Upper lobe of right lung (tissue), 1 donor: ENCODE measurements at places on chromosomes 1 and 21. TPM values are rescaled to one million over a fixed set of nuclear protein-coding genes. Genes with fewer than 3 reads are reported as not detected.

DNA sequence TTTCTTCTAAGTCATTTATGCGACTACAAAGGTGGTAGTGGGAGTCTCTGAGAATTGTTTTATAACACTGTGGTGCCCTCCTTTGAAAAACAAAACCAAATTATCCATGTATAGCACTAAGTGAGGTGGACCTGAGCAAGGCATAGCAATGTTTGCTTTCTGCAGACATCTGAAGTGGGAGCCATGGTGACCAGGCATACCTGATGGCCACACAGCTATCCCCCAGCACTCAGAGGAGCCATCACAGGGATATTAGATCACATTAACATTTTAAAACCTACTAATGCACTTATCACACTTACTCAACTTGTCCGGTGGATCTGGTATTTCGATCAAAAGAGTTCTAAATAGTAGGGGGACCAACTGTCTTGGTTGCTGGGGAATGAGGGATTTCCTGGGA is 24.8 kb upstream of the AVPR1B start:
- no peaks in the 10 kb centered on the region for H3K36me3 ChIP-seq
- DNase-seq = no peak
- no peak overlapping the region for H3K4me3 ChIP-seq
- H3K27me3 ChIP-seq = no peaks in the 10 kb centered on the region

DNA sequence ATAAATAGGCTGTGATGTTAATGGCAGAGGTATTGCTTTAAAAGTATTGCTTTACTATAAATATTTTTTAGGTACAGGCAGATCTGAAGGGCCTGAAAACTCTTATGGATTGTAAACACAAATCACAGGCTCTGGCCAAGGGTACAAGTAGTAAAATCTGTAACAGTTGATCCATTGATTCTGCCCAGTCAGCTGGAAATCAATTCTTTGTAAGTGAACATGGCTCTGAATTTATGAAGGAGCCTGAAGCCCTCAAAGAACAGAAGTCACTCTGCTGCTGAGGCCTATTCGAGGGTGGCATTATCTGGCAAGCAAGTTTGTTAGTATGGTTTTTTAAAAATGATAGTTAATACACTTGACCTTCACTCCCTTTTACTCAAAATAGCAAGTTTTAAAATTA is 834.0 kb upstream of the TMPRSS15 start:
- H3K4me1 ChIP-seq = no peaks in the 10 kb centered on the region
- no peaks in the 10 kb centered on the region for H3K27me3 ChIP-seq

DNA sequence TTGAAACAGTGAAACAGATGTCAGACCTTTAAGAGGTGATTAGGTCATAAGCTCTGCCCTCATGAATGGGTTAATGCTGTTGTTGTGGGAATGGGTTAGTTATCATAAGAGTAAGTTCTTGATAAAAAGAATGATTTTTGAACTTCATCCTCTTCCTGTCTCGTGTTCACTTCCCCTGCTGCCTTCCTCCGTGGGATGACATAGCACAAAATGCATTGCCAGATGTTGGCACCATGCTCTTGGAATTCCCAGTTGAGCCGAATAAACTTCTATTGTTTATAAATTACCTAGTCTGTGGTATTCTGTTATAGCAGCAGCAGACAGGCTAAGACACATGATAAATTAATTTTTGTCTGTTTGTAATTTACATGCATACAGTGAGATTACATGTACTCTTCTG is 112.0 kb upstream of the LRRC7 start:
- no peak overlapping the region for H3K4me3 ChIP-seq
- no peaks in the 10 kb centered on the region for H3K4me1 ChIP-seq
- no peaks in the 10 kb centered on the region for H3K27me3 ChIP-seq
- no peak for DNase-seq

- H3K4me1 ChIP-seq = peaks cover 5% of the 10 kb centered on the region
- H3K36me3 ChIP-seq = no peaks in the 10 kb centered on the region
- no peaks in the 10 kb centered on the region for H3K27me3 ChIP-seq
- H3K4me3 ChIP-seq = no peak overlapping the region
- no peak for DNase-seq
Measured at GRCh38 chr1:48019714-48020315, 22.6 kb upstream of the TRABD2B start.

GRCh38 chr21:15826147-15826780 is 96.5 kb downstream of the USP25 start:
- H3K4me3 ChIP-seq = no peak overlapping the region
- H3K36me3 ChIP-seq = peaks cover 37% of the 10 kb centered on the region
- DNase-seq = no peak
- H3K27ac ChIP-seq = no peak overlapping the region
- H3K27me3 ChIP-seq = no peaks in the 10 kb centered on the region

- no peak for DNase-seq
- H3K4me3 ChIP-seq = no peak overlapping the region
- no peaks in the 10 kb centered on the region for H3K27me3 ChIP-seq
- H3K36me3 ChIP-seq = no peaks in the 10 kb centered on the region
- no peak overlapping the region for H3K27ac ChIP-seq
Measured at GRCh38 chr1:157639800-157640199, 41.9 kb upstream of the FCRL4 start.

DNA sequence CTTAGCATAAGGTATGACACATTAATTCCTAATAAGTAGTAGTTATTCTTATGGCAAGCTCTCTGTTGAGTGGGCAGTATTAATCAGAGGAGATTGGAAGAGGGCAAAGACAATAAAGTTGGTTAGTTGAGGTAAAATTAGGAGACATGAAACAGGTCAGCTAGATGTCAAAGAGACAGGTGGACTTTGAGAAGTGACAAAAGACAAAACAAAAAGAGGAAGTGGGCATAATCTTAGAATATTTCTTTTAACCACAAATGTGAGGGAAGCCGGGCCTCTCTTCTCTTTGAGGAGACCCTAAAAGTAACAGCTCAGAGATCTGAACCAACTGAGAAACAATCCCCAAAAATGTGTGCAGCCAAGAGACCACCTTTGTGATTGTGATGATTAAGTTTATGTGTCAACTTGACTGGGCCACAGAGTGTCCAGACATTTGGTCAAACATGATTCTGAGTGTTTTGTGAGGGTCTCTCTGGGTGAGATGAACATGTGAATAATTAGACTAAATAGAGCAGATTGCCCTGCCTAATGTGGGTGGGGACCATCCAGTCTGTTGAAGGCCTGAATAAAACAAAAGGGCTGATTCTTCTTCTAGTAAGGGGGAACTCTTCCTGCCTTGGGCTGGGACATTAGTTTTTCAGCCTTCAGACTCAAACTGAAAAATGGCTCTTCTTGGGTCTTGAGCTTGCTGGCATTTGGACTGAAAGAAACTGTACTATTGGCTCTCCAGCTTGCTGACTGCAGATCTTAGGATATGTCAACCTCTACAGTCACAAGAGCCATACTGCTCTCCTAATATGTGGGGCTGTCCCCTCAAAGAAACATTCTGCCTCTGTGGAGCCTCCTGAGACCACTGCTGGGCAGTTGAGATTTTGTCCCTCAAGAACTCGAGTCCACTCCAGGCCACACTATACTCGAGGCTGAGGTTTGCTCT is 40.0 kb downstream of the FCRL5 start:
- no peak for DNase-seq
- no peaks in the 10 kb centered on the region for H3K27me3 ChIP-seq
- H3K4me3 ChIP-seq = no peak overlapping the region

DNA sequence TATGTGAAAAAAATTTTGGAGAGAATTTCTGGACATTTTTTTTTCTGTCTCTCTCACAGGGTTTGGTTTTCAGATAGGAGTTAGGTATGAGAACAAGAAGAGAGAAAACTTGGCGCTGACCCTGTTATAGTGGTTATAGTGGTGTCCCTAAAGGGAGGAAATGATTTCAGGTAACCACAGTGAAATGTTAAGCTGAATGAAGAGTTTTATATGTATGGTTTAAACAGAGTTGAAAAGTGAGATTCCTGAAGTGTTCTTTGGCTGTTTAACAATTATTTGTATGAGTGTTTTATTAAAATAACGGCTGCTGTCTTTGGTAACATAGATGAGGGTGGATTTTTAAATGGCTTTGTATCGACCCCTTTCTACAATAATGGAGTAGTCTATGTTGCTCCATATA is 6.3 kb downstream of the RBM15 start:
- peaks cover 55% of the 10 kb centered on the region for H3K36me3 ChIP-seq
- H3K27me3 ChIP-seq = no peaks in the 10 kb centered on the region
- H3K4me1 ChIP-seq = peaks cover 83% of the 10 kb centered on the region
- H3K27ac ChIP-seq = no peak overlapping the region

DNA sequence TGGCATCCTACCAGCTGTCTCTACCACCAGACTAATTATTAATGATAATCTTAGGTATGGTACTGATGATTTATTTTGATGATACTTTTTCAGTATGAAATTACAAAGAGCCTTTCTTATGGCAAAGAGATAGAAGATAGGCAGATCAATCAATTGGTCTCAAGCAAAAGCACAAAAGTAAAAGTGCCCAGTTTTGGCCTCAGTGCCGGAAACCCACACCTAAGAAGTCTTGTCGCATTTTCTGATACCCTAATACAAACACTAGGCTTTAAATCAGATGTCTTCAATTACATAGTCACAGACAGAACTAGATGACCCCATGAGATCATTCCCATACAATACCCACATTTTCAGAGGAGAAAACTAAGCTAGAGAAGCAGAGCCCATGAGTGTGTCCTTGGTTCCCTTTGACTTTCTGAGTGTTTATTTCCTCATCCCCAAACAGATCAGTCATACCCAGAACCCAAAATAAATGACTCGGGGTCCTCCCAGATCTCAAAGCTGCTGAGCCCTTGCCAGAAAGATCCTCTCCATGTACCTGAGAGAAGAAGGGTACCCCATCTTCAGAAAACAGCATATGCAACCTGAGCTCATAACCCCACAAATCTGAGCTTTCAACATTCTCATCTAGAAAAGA is 7.7 kb downstream of the ITPKB start:
- peaks cover 17% of the 10 kb centered on the region for H3K36me3 ChIP-seq
- H3K4me1 ChIP-seq = peaks cover 47% of the 10 kb centered on the region
- H3K27ac ChIP-seq = peak overlapping the region; percentile 20
- H3K4me3 ChIP-seq = no peak overlapping the region
- no peaks in the 10 kb centered on the region for H3K27me3 ChIP-seq

- H3K4me1 ChIP-seq = peaks cover 6% of the 10 kb centered on the region
- no peaks in the 10 kb centered on the region for H3K36me3 ChIP-seq
- no peak for DNase-seq
- no peaks in the 10 kb centered on the region for H3K27me3 ChIP-seq
- H3K27ac ChIP-seq = no peak overlapping the region
Measured at GRCh38 chr21:26795412-26795805, 49.8 kb downstream of the ADAMTS1 start.

- no peaks in the 10 kb centered on the region for H3K27me3 ChIP-seq
- H3K36me3 ChIP-seq = no peaks in the 10 kb centered on the region
- H3K4me1 ChIP-seq = peaks cover 20% of the 10 kb centered on the region
- DNase-seq = peak; percentile 68
Measured at GRCh38 chr1:25616987-25617624, 515 bp downstream of the MAN1C1 start.

DNA sequence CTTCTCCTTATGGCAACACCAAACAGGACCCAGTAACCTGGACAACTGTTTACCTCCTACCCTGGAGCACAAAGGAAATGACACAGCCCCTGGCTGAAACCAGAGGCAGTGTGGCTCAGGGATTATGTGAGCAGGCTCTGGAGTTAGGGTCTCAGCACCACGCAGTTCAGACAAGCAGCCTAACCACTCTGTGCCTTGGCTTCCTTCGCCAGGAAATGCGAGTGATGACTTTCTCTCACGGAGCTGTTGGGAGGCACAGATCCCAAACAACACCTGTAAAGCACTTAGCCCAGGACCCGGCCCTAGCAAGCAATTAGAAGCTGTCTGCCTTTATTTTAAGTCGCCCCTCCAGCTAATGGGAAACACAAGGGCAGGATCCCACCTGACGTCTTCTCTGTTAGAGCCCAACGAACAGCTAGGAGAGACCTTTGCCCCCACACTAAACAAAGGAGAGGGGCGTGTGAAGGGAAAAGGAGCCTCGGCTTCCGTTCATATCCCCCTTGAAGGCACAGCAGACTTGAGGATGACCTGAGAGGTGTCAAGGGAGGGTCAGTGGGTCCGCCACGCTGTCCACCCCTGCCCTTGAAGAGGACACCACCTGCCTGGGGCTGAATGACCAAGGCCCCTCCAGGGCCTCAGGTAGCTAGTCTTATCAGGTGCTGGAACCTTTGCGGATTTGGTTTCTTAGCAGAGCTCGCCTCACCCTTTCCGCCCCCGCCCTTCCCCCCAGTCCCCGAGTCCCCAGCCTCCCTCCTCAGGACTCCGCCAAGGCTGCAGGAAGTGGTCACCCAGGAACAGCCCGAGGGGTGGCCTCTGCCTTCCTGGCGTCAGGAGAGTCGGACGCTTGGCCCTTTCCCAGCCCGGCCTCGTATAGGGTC is 860 bp downstream of the TMEM63A start:
- peak overlapping the region; percentile 95 for H3K27ac ChIP-seq
- H3K4me3 ChIP-seq = peak overlapping the region; percentile 99
- no peaks in the 10 kb centered on the region for H3K27me3 ChIP-seq
- H3K4me1 ChIP-seq = peaks cover 45% of the 10 kb centered on the region

- H3K36me3 ChIP-seq = peaks cover 90% of the 10 kb centered on the region
- H3K4me1 ChIP-seq = no peaks in the 10 kb centered on the region
- no peak overlapping the region for H3K27ac ChIP-seq
- no peak for DNase-seq
- H3K4me3 ChIP-seq = no peak overlapping the region
- no peaks in the 10 kb centered on the region for H3K27me3 ChIP-seq
Measured at GRCh38 chr1:235745503-235746136, 96.0 kb upstream of the GNG4 start.

DNA sequence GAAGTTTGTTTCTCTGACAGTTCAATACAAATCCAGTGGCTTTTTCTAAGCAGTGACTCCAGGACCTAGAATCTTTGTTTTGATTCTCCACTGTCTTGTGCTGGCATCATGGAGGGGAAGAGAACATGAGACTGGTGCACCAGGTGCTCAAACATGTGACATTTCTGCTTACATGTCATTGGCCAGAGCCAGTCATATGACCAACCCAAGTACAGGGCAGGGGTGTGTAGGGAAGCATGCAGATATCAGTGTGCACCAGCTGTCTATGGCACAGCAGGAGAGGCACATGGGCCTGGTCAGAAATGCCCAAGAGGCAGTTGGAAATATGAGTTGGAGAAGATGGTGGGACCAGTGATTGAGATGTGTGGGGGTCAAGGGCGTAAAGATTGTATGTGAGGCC is 297.0 kb downstream of the HHAT start:
- DNase-seq = no peak
- no peaks in the 10 kb centered on the region for H3K27me3 ChIP-seq
- H3K4me3 ChIP-seq = no peak overlapping the region
- no peaks in the 10 kb centered on the region for H3K36me3 ChIP-seq

DNA sequence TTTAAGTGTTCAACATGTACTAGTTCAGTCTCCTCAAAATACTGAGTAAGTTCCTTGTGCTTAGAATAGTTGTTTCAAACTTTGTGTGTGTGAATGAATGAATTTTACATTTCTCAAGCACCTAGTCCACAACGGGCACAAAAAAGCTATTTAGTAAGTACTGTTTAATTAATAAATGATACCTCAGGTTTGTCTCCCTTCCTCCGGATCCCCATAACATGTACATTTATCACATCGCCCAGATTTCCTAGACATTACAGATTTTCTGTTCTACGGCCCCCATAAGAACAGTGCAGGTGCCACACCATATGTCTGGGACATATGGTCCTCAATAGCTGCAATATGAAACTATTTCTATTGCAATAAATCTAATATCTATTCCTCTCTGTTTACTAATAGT is 1.3 kb upstream of the TTF2 start:
- H3K36me3 ChIP-seq = no peaks in the 10 kb centered on the region
- peaks cover 4% of the 10 kb centered on the region for H3K4me1 ChIP-seq
- no peak overlapping the region for H3K27ac ChIP-seq
- H3K27me3 ChIP-seq = no peaks in the 10 kb centered on the region
- peak overlapping the region; percentile 84 for H3K4me3 ChIP-seq
- no peak for DNase-seq

The BTG3 gene
- total RNA-seq = 61.3 TPM

The PROK1 gene
- 0.41 TPM for total RNA-seq

The GFI1 gene
- total RNA-seq = 5.4 TPM

The KCND3 gene
- total RNA-seq = 6.3 TPM

The CTSS gene
- 533 TPM for total RNA-seq

The FCGR3A gene
- 112 TPM for total RNA-seq
